B cell (primary cell): ENCODE measurements at places on chromosomes 7 and 10. TPM values are rescaled to one million over a fixed set of nuclear protein-coding genes. Genes with fewer than 3 reads are reported as not detected.

The VAX1 gene
- total RNA-seq, result not detected in 2 replicates

The LFNG gene
- total RNA-seq, result 208 and 221 TPM in 2 replicates

The DGKB gene
- not detected in 2 replicates for total RNA-seq

- no peaks in the 10 kb centered on the region for H3K36me3 ChIP-seq
- no peaks in the 10 kb centered on the region for H3K27me3 ChIP-seq
- no peaks in the 10 kb centered on the region for H3K4me1 ChIP-seq
- H3K27ac ChIP-seq, result no peak overlapping the region
- no peak for DNase-seq
Measured at GRCh38 chr10:85864868-85865526, 501.6 kb downstream of the GRID1 start.

GRCh38 chr7:135773464-135773863 is 24.9 kb upstream of the FAM180A start:
- H3K27me3 ChIP-seq, result no peaks in the 10 kb centered on the region
- H3K4me3 ChIP-seq, result no peak overlapping the region
- DNase-seq, result no peak
- no peaks in the 10 kb centered on the region for H3K36me3 ChIP-seq
- H3K4me1 ChIP-seq, result no peaks in the 10 kb centered on the region

GRCh38 chr10:119238577-119238976 is 31.2 kb downstream of the GRK5 start:
- no peaks in the 10 kb centered on the region for H3K27me3 ChIP-seq
- no peak overlapping the region for H3K27ac ChIP-seq
- H3K4me3 ChIP-seq, result no peak overlapping the region
- H3K36me3 ChIP-seq, result no peaks in the 10 kb centered on the region
- peaks cover 9% of the 10 kb centered on the region for H3K4me1 ChIP-seq
- no peak for DNase-seq

DNA sequence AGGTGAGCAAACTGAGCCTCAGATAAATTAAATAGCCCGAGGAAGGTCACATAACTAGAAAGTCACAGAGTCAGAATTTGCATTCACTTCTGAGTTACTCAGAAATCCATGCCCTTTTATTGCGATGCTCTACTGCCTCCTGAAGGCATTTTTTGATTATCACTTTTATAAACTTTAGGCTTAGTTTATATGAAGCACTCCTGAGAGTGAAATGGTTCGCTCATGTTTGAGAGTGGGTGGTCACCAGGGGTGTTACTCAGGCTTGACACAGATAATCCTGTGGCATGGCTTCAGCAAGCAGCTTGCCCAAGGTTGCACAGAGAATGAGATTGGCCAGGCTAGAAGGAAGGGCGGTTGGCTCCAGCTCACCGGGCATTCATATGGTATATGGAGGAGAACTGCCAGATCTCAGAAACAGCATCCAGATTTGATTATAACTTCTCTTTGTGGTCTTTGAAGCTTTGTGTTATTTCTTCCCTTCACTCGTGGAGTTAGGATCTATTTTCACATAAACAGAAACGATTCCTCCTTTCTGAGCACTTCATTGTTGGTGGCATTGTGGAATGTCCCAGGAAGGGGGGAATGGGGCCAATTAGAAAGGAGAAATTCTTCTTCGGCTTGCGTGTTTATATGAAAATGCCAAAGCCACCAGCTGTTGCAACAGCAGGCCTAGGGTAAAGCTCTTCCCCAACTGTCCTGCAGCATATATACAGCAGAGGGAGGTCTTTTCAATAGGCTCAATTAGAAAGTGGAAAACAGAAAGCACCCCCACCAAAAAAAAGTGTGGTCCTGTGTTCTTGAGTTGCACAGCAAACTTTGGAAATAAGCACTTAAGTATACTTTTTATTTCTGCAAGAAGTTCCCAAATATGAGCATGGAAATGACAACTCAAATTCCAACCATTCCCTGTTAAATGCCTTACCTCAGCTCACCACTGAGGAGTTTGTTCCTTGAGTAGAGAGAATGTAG is 628.8 kb downstream of the SUGCT start:
- DNase-seq, result no peak
- no peaks in the 10 kb centered on the region for H3K27me3 ChIP-seq
- H3K4me1 ChIP-seq, result no peaks in the 10 kb centered on the region
- H3K27ac ChIP-seq, result no peak overlapping the region

GRCh38 chr7:128530855-128531104 is 54.2 kb downstream of the METTL2B start:
- peak overlapping the region; percentile 87 for H3K27ac ChIP-seq
- peaks cover 18% of the 10 kb centered on the region for H3K4me1 ChIP-seq
- H3K4me3 ChIP-seq, result peak overlapping the region; percentile 65
- no peak for DNase-seq
- no peaks in the 10 kb centered on the region for H3K36me3 ChIP-seq
- H3K27me3 ChIP-seq, result no peaks in the 10 kb centered on the region

DNA sequence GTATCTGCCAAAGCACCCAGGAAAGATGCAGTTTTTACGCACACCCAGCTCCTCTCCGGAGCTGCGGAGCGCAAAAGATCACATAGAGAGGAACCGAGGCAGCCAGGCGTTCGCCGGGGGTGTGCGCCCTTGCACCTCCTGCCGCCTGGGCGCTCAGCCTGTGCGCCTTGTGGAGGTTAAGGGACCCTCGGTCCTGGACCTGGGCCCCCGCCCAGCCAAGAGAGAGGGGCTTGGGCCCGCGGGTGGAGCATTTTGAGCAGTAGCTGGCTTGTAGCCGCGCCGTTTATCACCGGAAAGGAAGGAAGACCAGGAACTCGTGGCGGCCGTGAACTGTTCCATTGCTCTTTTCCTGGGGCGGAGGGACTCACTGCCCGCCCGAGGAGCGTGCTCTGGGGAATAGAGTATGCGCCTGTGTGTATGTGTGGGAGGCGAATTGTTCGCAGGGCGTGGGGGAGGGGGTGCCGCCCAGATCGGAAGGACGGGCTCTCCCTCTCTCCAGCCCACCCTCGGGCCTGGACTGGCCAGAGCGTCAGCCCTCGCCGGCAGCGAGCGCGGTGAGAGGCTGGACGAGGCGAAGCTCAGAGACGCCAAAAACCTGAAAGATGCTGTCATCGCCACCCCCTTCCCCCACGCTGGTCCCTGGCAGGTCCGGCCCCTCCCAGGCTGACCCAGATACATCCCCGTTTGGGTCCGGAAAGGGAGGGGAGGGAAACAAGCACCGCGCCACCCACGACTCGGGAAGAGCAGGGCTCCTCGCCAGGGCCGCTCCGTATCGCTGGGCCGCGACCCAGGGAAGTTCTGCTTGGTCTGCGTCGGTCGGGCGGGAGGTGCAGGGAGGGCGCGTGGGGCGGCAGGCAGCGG is 1.2 kb upstream of the WNT2 start:
- DNase-seq, result no peak
- no peak overlapping the region for H3K27ac ChIP-seq
- H3K4me1 ChIP-seq, result no peaks in the 10 kb centered on the region
- no peaks in the 10 kb centered on the region for H3K27me3 ChIP-seq

GRCh38 chr7:69739190-69739589 is 140.9 kb downstream of the AUTS2 start:
- H3K4me1 ChIP-seq, result peaks cover 24% of the 10 kb centered on the region
- no peaks in the 10 kb centered on the region for H3K27me3 ChIP-seq
- DNase-seq, result peak; percentile 8
- H3K27ac ChIP-seq, result no peak overlapping the region
- H3K4me3 ChIP-seq, result no peak overlapping the region

DNA sequence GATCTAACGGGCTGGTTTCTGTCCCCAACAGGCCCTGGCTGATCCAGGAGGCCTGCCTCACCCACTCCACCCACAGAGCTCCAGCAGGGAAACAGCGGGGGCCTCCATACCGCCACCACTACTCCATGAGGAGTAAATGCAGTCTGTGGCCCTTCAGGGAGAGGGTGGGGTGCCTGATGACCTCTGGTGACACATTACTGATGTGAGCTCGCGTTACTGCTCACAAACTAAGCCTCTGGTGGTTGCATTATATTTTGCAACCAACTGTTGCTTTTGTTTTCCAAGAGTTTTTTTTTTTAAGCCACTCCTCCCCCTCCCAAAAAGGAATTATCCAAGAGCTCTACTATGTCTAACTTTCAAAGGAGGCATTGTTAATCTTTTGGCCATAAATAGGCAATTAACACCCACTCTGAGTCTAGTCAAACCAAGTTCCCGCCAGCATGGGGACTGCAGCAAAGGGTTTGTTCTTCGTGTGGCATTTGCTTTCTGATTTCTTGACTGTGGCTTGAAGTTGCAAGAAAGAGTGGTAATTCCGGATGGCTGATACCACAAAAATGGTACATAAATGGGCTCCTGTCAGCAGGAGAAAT is 72.6 kb downstream of the FAM53B start:
- H3K36me3 ChIP-seq, result peaks cover 96% of the 10 kb centered on the region
- H3K27ac ChIP-seq, result peak overlapping the region; percentile 55
- no peaks in the 10 kb centered on the region for H3K27me3 ChIP-seq
- DNase-seq, result no peak
